A549 treated with CpdA at 1 μM for 4 hours (cell line): ENCODE measurements at places on chromosomes 4 and X. TPM values are rescaled to one million over a fixed set of nuclear protein-coding genes. Genes with fewer than 3 reads are reported as not detected.

Gene HSFX3
- total RNA-seq, result not detected in 5 replicates

Gene FAM133A
- total RNA-seq, result 0.63 to 0.86 TPM (median 0.85 TPM) in 5 replicates

Gene LRIT3
- 0.05 to 0.07 TPM (median 0.06 TPM) in 5 replicates for total RNA-seq

Gene LANCL3
- total RNA-seq, result not detected in 5 replicates

Gene HS6ST2
- 0.02 to 0.07 TPM (median 0.05 TPM) in 4 of 5 replicates, not detected in the other for total RNA-seq

Gene CXCR3
- total RNA-seq, result 0.09 to 0.11 TPM in 2 of 5 replicates, not detected in the others

Gene SHROOM3
- total RNA-seq, result 2.9 to 4.5 TPM (median 4.4 TPM) in 5 replicates

Gene GLRA3
- not detected in 5 replicates for total RNA-seq

Gene DRD5
- not detected in 5 replicates for total RNA-seq

Gene PAGE2B
- total RNA-seq, result not detected in 5 replicates

Gene DDIT4L
- 0.45 to 0.69 TPM (median 0.55 TPM) in 5 replicates for total RNA-seq

Gene CT47B1
- total RNA-seq, result not detected in 5 replicates

Gene GPRASP3
- 3.2 to 4.7 TPM (median 3.9 TPM) in 5 replicates for total RNA-seq

Gene PRRG1
- total RNA-seq, result 4.9 to 9.6 TPM (median 7.6 TPM) in 5 replicates

Gene MAGEB10
- total RNA-seq, result not detected in 5 replicates
